ENCODE measurements at places on chromosomes 4 and X.

DNA sequence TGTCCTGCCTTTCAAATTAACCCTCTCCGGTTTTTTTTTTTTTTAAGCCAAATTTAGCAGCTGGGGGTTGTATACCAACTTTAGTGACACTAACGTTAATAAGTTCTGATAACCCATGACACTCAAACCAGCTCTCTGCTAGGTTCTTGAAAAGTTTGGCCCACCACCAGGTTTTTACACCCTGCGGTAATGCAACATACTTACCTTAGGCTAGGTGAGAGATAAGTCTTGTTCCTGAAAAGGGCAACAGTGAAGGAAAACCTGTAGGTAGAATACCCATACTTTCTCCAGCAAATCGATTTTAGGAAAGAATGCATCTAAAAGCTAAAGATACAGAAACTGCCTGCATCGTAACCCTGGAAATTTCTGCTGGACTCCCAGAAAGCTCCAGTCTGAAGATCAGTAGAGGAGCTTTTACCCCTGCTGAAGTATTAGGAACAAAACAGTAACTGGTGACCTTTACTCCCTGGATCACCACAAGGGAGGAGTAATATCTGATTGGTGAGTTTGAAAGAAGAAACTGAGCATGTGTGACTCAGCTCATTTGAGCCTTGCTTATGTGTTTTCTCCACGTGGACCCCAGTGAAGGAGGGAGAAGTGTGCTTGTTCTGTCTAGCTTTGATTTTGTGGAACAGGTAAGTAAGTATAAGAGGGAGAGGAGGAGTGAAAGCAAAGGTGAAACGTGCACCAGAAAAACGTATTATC lies 34.4 kb upstream of the COX18 start:
- DNase-seq = peak; percentile 32

GRCh38 chr4:48970471-48970921 lies 15.6 kb upstream of the CWH43 start:
- DNase-seq = peak; percentile 86

GRCh38 chrX:115147220-115147619 lies 42.0 kb upstream of the RBMXL3 start:
- peak; percentile 38 for DNase-seq

GRCh38 chr4:150178161-150178560 lies 99.9 kb downstream of the DCLK2 start:
- no peak for DNase-seq

- no peak for DNase-seq
Measured at GRCh38 chr4:181108237-181108636, 1135.0 kb upstream of the TENM3 start.

DNA sequence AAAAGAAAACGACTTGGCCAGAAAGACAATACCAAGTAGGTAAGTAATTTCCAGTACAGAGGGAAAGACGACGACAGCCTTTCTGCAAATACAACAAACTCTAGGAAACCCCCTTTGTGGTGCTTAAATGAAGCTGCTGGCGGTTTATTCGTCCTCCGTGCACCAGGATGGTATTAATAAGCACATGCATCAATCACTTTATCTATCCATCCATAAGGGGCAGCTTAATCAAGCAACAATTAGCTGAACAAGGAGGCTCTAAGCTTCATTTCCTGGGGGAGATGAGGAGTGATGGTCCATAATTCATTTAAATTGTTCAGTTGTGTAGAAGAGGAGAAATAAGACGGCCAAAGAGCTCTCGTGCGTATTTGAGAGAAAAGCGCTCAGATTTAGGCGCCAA lies 26.2 kb downstream of the IRF2 start:
- no peak for DNase-seq

DNA sequence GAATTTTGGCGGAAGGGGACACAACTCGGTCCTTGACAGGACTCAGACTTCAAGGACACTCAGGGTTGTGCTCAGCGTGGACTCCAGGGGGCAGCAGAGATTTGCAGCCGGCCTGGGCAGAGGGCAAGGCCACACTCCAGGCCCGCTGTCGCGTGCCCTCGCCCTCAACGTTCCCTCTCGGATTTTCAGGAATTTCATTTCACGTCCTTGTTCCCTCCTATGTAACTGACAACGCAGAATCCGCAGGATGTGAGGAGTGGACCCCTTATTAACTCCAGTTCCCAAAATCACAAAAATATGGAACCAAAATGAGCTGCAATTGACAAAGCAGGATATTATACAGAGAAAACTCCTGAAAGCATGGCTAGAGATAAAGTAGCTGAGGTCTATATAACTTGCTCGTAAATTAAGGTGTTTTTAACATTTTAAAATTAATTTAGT lies 21.0 kb upstream of the DCTD start:
- peak; percentile 74 for DNase-seq

DNA sequence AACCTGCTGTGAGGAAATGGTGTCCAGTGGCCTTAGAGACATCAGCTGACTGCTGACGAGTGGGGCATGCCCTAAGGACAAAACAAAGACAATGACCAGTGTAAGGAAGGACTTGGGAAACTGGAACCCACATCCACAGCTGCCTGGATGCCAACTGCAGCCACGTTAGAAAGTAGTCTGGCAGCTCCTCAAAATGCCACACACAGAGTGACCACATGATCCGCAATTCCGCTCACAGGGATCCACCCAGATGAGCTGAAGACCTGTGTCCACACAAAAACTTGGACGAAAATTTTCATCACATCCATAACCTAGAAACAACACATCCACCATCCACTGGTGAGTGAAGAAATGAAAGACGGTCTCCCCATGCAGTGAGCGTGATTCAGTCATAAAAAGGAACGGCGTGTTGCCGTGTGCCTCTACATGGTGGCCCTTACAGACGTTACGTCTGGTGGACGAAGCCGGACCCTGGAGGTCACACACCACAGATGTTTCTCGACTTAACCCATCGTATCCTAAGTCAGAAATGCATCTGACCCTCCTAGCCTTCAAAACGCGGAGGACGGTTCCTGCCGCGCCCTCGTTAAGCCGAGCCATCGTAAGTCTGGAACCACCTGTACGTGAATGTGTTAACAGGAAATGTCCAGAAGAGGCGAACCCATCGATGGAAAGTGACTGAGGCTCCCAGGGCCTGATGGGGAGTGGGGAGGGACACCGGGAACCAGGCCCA lies 40.6 kb upstream of the MXD4 start:
- DNase-seq = no peak

GRCh38 chrX:154547245-154548027 lies at the start of gene IKBKG:
Gene IKBKG, plus strand, starts transcription at chrX:154547620. Its CDS starts 4,383 bp downstream, at chrX:154552003.
- peak; percentile 91 for DNase-seq

DNA sequence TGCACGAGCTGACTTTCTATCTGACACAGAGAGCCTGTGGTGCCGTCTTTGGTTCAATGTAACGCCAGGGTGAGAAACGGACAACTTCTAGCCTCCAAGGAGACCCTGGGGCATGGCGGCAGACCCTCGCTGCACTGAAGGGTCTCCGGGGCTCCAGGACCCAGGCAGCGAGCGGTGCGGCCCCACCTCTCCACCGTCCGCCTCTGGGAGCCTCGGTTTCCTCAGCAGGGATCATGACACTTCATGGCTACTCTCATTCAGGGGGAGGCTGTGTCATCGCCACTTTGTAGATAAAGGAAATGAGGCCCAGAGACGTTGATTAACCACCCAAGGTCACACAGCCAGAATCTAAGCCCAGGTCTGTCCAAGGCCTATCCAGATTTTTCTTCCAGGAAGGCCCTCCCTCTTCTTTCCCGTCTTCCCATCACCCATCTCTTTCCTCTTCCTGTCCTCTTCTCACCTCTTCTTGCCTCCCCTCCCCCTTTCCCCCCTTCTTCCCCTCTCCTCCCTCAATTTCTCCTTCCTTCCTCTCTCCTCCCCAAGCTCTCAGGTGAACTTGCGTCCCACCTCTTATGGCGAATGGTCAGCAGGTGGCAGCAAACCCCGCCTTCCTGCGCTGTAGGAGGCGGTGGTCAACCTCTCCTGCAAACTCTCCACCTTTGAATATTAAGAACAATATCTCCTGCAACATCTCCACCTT lies 69.3 kb upstream of the HMX1 start:
- DNase-seq = no peak

GRCh38 chrX:3407781-3408180 lies 61.3 kb upstream of the MXRA5 start:
- DNase-seq = no peak

DNA sequence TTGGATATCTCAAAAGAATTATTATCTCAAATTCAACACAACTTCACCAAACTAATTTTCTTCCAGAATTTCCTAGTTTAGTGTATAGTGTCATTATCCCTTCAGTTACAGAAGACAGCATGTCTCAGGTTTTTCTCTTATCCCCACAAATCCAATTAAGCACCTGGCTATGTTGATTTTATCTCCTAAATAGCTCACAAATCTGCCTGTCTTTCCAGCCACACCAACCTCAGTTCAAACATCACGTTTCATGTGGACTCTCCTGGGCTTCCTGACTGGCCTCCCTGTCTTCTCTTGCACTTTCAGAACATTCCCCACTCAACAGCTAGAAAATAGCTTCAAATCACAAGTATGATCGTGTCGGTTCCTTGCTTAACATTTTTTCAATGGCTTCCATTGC lies 14.8 kb downstream of the STK32B start:
- DNase-seq = no peak

DNA sequence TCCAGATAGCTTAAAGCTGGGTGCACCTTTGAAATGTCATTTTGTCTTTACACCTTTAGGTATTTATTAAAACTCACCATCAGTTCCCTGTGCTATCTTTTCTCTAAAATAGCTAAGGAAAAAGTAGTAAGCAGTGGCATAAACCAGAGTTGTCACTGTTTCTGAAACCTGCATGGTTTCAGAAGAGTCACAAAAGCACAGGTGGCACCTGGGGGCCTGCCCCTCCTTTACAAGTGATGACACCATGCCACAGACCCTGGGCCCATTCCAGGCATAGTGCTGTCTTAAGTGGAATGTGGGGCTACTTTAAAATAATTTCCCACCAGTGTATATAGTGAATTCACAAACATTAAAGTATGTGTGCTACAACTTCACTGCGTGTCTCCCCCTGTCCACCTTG lies 47.8 kb downstream of the DCUN1D4 start:
- no peak for DNase-seq

DNA sequence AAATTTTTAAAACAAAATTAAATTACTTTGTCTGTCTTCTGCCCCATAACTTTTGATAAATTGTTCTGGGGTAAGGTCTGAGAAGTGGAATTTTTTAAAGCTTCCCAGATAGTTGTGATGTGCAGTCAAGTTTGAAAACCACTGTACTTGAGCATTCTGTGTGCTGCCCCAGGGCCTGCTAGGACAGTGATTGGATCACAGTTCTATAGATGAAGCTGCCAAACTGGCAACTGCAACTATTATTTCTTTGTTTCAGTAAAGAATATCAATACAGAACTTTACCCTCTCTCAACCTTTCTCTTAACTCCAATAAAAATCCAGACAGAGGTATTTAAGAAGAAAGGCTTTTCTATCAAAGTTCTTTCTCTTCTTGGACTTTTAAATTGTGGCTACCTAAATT lies at the start of gene OPRPN:
TSS of gene OPRPN (plus strand) at position 361 of the 400 bp plus-strand sequence. CDS start 1,346 bp downstream, outside the sequence.
- DNase-seq = no peak

GRCh38 chr4:114108869-114109268 lies 129.4 kb upstream of the ARSJ start:
- peak; percentile 69 for DNase-seq

GRCh38 chrX:41931591-41931990 lies 8.2 kb upstream of the CASK start:
- no peak for DNase-seq

GRCh38 chr4:174550541-174550940 lies 28.3 kb upstream of the HPGD start:
- DNase-seq = no peak

GRCh38 chr4:83329521-83330110 lies 5.0 kb downstream of the HPSE start:
- DNase-seq = peak; percentile 71

DNA sequence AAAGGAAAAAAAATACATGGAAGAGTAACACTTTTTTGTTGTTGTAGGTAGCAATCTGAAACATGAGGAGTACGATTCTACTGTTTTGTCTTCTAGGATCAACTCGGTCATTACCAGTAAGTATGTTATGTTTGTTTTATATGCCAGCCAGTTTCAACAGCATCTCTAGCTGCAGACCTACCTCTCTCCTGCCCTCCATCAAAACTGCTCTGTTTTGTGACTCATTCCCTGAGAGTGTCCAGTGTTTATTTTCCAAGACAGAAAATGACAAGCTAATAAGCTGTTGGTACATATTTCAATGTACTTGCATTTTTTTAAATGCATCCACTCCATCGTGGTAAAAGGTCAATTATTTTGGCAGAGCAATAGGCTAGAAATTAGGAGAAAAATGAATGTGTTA lies 347 bp downstream of the AMTN start:
- no peak for DNase-seq

DNA sequence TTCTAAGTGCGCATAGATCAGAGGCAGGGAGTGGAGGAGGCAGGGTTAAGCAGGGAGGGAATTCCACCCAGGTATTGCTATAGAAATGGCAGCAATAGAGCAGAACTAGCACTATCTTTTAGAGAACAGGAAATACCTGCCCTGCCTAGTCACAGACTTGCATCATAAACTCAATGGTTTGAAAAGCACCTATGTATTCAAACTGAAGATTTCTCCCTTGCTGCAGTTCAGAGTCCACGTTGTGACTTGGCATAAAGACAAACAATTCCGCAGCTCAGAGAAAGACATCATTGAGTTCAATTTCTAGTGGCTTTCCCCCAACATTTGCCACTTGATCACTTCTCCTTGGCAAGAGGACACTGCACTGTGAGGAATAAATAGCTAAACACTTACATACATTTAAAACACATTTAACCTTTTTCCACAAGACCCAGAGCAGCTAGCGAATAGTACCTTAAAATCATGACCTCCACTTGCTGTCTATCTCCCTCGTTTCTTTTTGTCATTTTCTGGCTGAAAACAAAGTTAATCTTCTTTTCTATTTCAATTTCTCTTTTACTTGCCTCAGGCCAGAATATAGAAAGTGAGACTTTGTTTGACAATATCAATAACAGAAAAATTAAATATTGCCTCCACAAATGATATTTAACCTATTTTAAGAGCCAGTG lies 42.4 kb downstream of the SLC7A11 start:
- peak; percentile 36 for DNase-seq

- no peak for DNase-seq
Measured at GRCh38 chr4:3709846-3710441, 56.2 kb upstream of the ADRA2C start.

DNA sequence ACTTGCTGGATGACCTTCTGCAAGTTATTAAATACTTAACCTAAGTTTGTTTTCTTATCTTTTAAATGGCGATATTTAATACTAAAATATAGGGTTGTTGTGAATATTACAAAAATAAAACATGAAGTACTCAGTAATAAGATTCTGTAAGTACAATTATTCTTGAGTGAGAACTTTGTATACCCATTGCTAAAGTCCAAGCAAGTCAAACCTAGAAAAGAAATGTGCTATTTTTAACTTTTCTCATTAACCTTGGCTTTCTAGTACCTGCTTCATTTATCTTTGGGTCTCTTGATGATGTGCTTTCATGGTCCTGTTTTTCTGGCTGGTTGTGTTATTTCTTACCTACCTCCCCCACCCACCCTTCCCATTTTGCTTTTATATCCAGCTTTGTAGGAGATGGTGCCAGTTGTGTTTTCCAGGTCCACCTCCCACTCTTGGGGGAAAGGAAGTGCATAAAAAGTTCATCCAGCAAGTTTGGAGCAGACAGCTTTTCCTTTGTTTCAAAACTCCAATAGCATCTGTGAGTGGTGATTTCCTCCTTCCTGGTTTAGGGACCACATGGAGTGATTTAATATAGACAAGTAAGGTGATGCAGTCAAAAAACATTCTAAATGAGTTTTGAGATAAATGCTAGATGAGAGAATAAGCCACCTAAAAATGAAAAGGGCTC lies 7.5 kb upstream of the CXCL8 start:
- peak; percentile 56 for DNase-seq

Data from cardiac fibroblast (primary cell).